GM20000 (cell line): ENCODE measurements at places on chromosomes 12 and 14.

DNA sequence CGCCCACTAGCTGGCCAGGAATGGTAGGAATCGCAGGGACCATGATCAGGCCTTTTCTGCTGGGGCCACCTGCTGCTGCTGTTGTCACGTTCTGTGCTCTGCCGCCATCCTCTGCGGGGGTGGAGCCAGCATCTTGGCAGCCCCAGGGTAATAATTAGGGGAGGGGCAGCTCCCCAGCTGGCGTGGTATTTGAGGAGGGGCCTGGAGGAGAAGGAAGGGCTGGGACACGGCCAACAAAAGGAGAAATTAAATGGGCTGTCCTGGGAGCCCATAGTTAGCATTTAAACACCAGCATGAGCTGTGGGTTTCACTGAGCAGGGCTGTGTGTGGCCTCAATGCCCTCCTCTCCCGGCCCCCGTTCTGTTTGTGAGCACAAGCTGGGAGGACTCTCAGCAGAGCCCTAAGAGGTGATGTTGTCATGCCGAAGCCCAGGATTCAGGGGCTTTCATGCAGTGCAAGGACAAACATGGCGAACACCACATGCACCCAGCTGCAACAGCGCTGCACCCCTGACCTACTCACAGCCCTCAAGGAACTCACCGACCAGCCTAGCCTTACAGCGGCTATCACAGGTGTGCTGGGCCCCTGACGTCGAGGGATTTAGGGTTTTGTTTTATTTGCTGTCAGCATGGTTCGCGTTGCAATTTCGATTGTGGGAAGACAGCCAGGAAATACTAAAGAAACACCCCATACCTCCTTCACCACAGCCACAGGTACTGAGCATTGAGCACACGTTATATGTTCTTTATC is 324.3 kb downstream of the CACNA1C start:
- no peak for DNase-seq

GRCh38 chr12:127278351-127278750 is 988.6 kb upstream of the TMEM132C start:
- no peak for DNase-seq

- peak; percentile 15 for DNase-seq
These were observed 134.3 kb downstream of the MED13L start for GRCh38 chr12:116142936-116143898.

- no peak for DNase-seq
These were observed 34.4 kb upstream of the SELPLG start for GRCh38 chr12:108668063-108668462.

- no peak for DNase-seq
These were observed 917.7 kb downstream of the DIO2 start for GRCh38 chr14:79293482-79294177.

GRCh38 chr12:57811028-57811755 is 7.3 kb downstream of the AVIL start:
- no peak for DNase-seq

DNA sequence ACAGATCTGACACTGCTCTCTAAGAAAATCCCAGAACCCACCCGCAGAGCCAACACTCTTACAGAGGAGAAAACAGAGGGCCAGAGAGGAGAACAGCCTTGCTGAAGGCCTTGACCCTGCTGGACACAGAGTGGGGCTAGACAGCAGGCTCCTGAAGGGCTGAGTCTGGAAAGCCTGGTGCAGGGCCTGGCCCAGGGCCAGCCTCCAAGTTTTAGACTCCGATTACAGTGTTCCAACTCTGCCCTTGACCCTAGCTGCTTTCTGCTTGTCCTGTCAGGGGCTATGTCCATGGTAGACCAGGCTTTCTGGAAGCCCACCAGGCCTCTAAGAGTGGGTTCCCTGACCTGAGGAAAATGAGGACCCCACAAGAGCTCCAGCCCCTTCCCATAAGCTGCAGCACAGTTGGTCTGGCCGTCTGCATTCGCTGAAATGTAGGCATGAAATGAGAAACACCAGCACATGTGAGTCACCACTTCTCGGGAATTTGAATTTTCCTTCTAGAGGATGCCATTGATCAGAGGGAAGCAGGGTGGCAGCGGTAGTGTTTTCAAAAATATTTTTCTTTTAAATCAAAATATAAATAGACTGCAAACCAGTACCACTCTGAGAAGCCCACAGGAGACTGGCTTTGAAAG is 154.4 kb downstream of the CALM1 start:
- DNase-seq = no peak

DNA sequence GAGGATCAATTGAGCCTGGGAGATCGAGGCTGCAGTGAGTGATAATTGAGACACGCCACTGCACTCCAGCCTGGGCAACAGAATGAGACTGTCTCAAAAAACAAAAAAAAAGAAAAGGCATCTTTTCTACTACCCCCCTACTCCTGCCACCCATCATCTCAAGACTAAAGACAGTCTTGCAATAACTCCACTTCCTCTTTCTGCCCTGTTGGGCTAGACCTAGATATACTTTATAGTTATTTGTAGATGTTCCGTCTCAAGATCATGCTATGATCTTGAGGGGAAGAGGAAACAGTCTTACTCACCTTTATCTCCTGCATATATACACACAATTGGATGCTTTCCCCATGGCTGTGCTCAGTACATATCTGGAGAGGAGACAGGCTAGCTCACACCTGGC is 12.1 kb upstream of the ESPL1 start:
- DNase-seq = peak; percentile 62
